ENCODE measurements at places on chromosomes 1 and 21. TPM values are rescaled to one million over a fixed set of nuclear protein-coding genes. Genes with fewer than 3 reads are reported as not detected.

GRCh38 chr1:55120538-55120937 is 81.2 kb downstream of the PCSK9 start:
- no peaks in the 10 kb centered on the region for H3K4me1 ChIP-seq
- no peak for DNase-seq
- H3K4me3 ChIP-seq, result no peak overlapping the region
- H3K27me3 ChIP-seq, result no peaks in the 10 kb centered on the region
- H3K27ac ChIP-seq, result no peak overlapping the region

The PCP4L1 gene
- total RNA-seq, result 1.1 TPM

The BARHL2 gene
- total RNA-seq, result 0.27 TPM

DNA sequence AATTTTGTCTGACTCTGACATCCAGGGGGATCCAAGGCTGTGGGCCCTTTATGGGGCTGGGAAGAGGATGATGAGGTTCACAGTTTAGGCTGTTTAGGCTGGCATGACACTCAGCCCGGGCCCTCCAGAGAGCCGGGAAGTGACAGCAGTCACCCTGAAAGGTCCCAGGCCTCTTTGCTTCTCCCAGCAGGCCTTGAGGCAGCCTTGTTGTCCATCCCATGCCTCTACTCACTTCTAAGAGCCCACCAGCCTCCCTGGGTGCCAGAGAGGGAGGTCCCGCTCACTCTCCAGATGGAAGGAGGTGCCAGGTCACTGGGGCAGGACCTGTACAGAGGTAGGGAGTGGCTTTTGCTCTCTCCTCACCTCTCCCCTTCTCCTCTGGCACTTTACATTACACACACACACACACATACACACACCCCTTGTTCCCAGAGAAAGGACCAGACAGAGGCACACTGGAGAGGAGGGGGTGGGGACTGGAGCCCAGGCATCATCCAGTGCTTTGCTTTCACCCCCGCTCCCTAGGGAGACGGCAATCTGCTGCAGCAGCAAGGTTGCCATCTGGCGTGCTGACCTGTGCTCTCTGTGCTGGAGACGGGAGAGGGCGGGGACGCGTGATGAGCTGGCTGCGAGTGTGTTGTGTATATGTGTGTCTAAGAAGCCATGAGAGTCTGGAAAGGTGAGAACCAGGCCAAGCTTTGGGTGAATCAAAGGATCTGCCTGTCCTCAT is 4.6 kb downstream of the KLHDC8A start:
- peak; percentile 99 for DNase-seq
- H3K4me1 ChIP-seq, result peaks cover 82% of the 10 kb centered on the region
- H3K27me3 ChIP-seq, result peaks cover 32% of the 10 kb centered on the region
- H3K36me3 ChIP-seq, result no peaks in the 10 kb centered on the region
- H3K27ac ChIP-seq, result peak overlapping the region; percentile 99

- peaks cover 5% of the 10 kb centered on the region for H3K27me3 ChIP-seq
- no peak for DNase-seq
- H3K27ac ChIP-seq, result peak overlapping the region; percentile 97
- peaks cover 7% of the 10 kb centered on the region for H3K36me3 ChIP-seq
Measured at GRCh38 chr1:23018661-23019093, 591 bp upstream of the KDM1A start.

The UBL4B gene
- not detected for total RNA-seq

- no peaks in the 10 kb centered on the region for H3K36me3 ChIP-seq
- H3K27ac ChIP-seq, result no peak overlapping the region
- H3K4me1 ChIP-seq, result no peaks in the 10 kb centered on the region
- no peak for DNase-seq
- H3K4me3 ChIP-seq, result no peak overlapping the region
Measured at GRCh38 chr1:92599184-92599583, 112.5 kb upstream of the GFI1 start.

The CYP2J2 gene
- total RNA-seq, result not detected

The SAMD11 gene
- total RNA-seq, result 46.2 TPM

GRCh38 chr21:34700605-34701004 is 31.8 kb downstream of the CLIC6 start:
- H3K27me3 ChIP-seq, result peaks cover 2% of the 10 kb centered on the region
- no peak overlapping the region for H3K27ac ChIP-seq
- no peaks in the 10 kb centered on the region for H3K4me1 ChIP-seq
- DNase-seq, result no peak
- H3K36me3 ChIP-seq, result peaks cover 4% of the 10 kb centered on the region

- no peak overlapping the region for H3K4me3 ChIP-seq
- no peak for DNase-seq
- H3K27ac ChIP-seq, result no peak overlapping the region
- H3K36me3 ChIP-seq, result no peaks in the 10 kb centered on the region
- peaks cover 1% of the 10 kb centered on the region for H3K27me3 ChIP-seq
Measured at GRCh38 chr1:156775799-156776198, 8.5 kb downstream of the PRCC start.

DNA sequence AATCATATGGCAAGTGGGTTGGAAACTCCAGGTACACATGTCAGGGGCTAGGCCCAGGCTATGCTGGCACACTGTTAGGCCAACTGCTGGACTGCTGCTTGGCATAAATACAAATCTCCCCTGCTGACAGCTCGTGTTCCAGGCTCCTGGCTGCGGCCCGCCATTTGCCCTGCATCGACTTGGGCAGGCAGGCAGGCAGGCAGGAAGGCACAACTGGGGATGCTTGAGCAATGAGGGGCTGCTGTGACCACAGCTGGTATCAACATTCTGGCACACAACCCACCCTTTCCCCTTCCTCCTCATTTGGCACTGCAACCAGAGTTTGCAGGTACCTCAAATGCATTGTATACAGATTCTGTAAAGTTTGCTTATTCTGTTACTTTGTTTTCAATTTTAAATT is 53.2 kb downstream of the SAMSN1 start:
- H3K4me1 ChIP-seq, result no peaks in the 10 kb centered on the region
- H3K27me3 ChIP-seq, result no peaks in the 10 kb centered on the region
- H3K27ac ChIP-seq, result no peak overlapping the region
- DNase-seq, result no peak

GRCh38 chr1:201739492-201740085 is 89.4 kb upstream of the IPO9 start:
- peaks cover 43% of the 10 kb centered on the region for H3K4me1 ChIP-seq
- no peak overlapping the region for H3K27ac ChIP-seq
- peak overlapping the region; percentile 83 for H3K4me3 ChIP-seq

The FAM72C gene
- 0.22 TPM for total RNA-seq

DNA sequence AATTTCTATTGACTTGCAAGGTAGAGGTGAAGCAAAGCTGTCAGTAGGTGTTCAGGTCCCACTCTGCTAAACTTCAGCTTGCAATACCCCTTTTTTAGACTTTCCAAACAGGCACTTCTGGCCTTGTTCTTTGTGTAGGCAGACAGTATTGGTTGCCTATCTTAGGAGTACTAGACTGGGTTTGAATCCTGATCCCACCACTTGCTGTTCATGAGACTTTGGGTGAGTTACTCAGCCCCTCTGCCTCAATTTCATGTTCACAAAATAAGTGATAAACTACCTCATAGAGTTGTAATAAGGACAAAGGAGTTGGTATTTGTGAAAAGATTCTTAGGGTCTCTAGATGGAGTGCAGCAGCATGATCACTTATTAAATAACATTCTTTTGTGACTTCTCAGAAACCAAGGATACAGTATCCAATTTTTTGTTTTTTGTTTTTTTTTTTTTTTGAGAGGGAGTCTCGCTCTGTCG is 5.2 kb downstream of the RCC1 start:
- peaks cover 10% of the 10 kb centered on the region for H3K4me1 ChIP-seq
- peaks cover 4% of the 10 kb centered on the region for H3K27me3 ChIP-seq
- no peak for DNase-seq
- no peaks in the 10 kb centered on the region for H3K36me3 ChIP-seq
- H3K4me3 ChIP-seq, result no peak overlapping the region

The SLC5A3 gene
- total RNA-seq, result 5.5 TPM

DNA sequence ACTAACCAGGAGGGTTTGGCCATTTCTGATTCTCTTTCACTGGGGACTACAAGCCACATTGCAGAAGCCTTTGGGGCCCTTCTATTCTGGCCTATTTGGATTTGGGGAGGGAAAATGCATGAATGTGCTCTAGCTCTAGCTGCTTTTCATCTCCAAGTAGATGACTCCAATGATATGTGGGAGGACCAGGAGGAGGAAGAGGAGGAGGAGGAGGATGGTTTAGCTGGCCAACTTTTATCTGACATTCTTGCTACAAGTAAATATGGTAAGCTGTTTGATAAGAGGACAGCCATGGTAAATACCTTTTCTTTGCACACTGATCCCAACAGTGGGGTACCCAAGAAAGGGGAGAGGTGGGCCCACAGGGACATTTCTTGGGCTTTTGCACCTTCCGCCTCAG is 14.0 kb upstream of the SHISA4 start:
- H3K4me1 ChIP-seq, result no peaks in the 10 kb centered on the region
- H3K27me3 ChIP-seq, result peaks cover 4% of the 10 kb centered on the region
- DNase-seq, result no peak
- no peaks in the 10 kb centered on the region for H3K36me3 ChIP-seq
- H3K27ac ChIP-seq, result no peak overlapping the region

DNA sequence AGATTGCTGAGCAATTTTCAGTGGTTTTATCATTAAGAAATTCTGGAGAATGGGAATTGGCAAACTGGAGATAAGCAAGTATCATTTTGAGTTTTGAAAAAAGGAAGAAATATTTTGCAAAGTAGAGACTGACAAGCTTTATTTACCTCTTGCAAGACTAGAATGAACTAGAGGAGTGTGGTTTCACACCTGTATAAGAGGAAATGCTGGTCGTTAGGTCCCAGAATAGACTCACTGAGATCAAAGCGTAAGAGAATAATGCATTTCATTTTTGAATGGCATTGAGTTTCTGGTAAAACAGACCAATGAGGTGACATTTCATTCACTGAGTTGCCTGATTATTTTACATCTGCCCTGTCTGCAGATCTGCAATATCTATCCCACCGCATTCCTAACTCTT is 308.1 kb downstream of the ADGRL2 start:
- H3K4me1 ChIP-seq, result no peaks in the 10 kb centered on the region
- H3K27ac ChIP-seq, result no peak overlapping the region
- no peak for DNase-seq
- no peak overlapping the region for H3K4me3 ChIP-seq
- no peaks in the 10 kb centered on the region for H3K27me3 ChIP-seq

The CSMD2 gene
- total RNA-seq, result 0.27 TPM

DNA sequence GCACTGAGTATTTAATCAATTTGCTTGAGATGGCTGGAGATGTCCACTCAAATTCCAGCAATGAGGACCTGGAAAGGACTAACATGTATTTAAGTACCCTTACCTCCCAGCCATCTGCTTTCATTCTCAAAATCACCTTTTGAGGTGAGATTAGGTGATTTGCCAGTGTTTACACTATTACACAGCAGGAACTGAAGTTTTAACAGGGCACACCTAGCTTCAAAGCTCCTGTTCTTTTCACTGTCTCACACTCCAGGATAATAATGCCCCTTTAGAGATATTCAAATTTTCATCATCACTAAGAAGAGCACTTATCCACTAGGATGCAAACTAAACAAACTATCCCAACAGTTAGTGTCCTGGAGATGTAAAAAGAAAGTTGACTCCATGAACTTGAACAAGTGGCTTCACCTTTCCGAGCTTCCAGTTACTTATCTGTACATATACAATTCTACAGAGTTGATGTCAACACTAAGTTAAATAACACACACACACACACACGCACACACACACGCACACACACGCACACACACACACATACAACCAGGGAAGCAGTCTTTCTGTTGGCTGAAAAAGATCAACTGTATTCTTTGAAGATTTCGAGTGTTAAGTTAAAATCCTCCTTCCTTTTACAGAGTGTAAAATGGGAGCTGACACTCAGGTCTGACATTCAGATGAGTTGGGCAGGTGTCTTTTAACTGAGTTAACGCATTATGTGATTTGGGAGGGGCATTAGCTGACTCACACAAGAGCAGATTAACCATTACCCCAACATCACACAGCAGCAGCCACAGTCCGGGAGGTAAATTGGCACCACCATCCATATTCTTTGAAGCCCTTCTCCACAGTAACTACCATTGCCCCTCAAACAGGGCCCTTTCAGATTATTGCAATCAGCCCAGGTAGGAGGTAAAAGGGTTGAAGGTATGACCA is 15.5 kb upstream of the JAK1 start:
- no peaks in the 10 kb centered on the region for H3K27me3 ChIP-seq
- H3K27ac ChIP-seq, result no peak overlapping the region
- no peak overlapping the region for H3K4me3 ChIP-seq
- H3K36me3 ChIP-seq, result no peaks in the 10 kb centered on the region

The ACTL8 gene
- not detected for total RNA-seq

DNA sequence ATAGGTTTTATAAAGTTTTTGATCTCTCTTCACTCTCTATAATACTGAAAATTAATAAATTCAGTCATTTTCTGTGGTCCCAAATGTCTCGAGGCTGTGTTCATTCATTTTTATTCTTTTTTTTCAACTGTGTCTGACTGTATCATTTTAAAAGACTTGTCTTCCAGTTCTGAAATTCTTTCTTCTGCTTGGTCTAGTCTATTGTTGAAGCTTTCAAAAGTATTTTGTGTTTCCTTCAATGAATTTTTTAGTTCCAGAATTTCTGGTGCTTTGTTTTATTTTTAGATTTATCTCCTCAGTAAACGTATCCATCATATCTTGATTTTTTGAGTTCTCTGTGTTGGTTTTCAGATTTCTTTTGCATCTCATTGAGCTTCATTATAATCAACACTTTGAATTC is 161.0 kb upstream of the CHRM3 start:
- no peaks in the 10 kb centered on the region for H3K27me3 ChIP-seq
- peaks cover 27% of the 10 kb centered on the region for H3K36me3 ChIP-seq
- DNase-seq, result no peak
- no peak overlapping the region for H3K4me3 ChIP-seq
- no peak overlapping the region for H3K27ac ChIP-seq

The TCHH gene
- total RNA-seq, result 0.49 TPM

GRCh38 chr1:10819198-10819901 is 22.9 kb upstream of the CASZ1 start:
- H3K27me3 ChIP-seq, result peaks cover 5% of the 10 kb centered on the region
- no peak overlapping the region for H3K4me3 ChIP-seq
- no peak overlapping the region for H3K27ac ChIP-seq
- H3K36me3 ChIP-seq, result no peaks in the 10 kb centered on the region
- DNase-seq, result no peak

DNA sequence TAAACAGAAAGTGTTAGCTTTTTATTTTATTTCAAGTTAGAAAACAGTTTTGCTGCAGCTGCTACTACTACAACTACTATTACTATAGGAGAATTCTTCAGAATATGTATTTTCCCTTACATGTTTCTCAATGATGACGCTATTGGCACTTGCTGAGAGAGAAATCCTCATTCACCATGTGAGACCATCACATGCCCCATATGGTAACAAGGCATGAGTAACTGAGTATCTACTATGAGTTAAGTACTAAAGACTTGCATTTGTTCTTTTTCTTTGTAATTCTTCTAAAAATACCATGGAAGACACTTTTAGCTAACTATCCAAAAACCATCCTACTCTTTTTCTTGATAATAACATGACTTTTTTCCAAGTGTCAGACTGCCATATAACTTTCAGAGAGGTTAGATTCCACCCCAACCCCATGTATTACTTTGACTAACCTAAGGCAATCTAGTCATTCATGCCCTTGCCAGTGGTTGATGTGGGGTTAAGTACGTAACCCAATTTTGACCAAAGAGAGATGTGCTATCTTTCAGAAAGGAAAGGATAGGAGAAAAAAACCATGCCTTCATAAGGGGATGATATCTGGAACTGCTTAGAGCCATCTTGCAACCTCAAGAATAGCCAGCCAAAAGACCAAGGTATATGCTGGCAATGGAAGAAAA is 42.9 kb downstream of the COP1 start:
- H3K36me3 ChIP-seq, result peaks cover 1% of the 10 kb centered on the region
- no peak overlapping the region for H3K27ac ChIP-seq
- no peaks in the 10 kb centered on the region for H3K4me1 ChIP-seq
- DNase-seq, result no peak

All from glutamatergic neuron (in vitro differentiated cells).